ENCODE measurements at places on chromosomes 13 and 19. TPM values are rescaled to one million over a fixed set of nuclear protein-coding genes. Genes with fewer than 3 reads are reported as not detected.

DNA sequence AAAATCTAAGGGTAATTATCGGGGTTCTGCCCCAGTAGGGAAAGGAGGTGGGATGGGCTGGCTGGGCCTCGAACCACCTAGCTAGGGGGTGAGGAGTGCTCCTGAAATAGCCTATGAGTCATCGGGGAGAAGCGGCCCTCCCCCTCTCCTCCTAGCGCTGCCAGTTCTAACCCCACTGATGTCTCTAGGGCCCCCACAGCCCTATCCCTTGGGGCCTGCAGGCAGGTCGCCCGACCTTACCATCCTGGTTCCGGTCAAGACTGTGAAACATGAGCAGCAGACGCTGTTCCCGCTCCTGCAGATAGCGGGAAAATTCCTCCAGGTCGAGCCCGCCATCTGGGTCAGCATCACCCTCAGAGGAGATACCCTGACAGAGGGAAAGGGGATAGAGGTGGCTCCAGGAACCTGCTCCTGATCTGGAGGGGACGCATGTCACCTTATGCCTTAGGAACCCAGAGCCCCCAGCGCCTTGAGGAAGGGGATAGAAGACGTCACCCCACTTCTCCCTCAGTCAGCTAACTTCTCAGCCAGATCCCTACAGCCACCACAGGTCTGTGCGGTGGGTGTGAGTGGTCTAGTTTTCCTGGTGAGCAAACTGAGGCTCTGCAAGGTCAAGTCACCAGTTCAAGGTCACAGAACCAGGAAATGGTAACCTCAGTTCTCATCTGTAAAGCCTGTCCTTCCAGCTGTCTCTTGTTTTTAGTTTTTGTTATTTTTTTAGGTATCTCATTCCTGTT lies 1.5 kb downstream of the SLC25A23 start:
- no peak for DNase-seq

The LRRC63 gene
- not detected for polyA plus RNA-seq

DNA sequence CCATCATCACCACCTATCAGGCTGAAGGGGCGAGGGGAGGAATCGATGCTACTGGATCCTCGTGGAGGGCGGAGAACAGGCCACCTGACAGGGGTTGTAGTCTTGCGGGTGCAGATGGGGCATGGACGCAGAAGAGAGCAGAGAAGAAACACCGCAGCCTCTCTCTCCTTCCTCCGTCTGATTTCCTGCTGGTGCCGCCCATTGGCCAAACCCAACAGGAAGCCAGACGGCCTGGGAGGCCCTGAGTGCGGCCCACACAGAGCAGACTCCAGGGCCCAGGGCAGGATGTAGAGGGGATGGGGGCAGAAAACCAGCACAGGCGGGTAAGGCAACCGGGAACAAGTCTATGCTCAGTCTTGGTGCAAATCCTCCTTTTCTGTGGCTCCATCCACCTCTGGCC lies 15.4 kb downstream of the CEBPA start:
- no peak for DNase-seq

The MAP3K10 gene
- polyA plus RNA-seq = 2.3 TPM

The CAB39L gene
- polyA plus RNA-seq = 21.2 TPM

GRCh38 chr19:19670070-19670551 lies 1.5 kb downstream of the ZNF101 start:
- DNase-seq = no peak

- DNase-seq = no peak
Observed at GRCh38 chr19:50036908-50037307, 11.1 kb downstream of the ZNF473 start.

The SSC5D gene
- polyA plus RNA-seq = 2.1 TPM

- DNase-seq = no peak
Observed at GRCh38 chr13:31227063-31227462, 27.3 kb downstream of the B3GLCT start.

GRCh38 chr19:29724102-29724641 lies 9.1 kb upstream of the C19orf12 start:
- DNase-seq = no peak

The WDR87 gene
- not detected for polyA plus RNA-seq

DNA sequence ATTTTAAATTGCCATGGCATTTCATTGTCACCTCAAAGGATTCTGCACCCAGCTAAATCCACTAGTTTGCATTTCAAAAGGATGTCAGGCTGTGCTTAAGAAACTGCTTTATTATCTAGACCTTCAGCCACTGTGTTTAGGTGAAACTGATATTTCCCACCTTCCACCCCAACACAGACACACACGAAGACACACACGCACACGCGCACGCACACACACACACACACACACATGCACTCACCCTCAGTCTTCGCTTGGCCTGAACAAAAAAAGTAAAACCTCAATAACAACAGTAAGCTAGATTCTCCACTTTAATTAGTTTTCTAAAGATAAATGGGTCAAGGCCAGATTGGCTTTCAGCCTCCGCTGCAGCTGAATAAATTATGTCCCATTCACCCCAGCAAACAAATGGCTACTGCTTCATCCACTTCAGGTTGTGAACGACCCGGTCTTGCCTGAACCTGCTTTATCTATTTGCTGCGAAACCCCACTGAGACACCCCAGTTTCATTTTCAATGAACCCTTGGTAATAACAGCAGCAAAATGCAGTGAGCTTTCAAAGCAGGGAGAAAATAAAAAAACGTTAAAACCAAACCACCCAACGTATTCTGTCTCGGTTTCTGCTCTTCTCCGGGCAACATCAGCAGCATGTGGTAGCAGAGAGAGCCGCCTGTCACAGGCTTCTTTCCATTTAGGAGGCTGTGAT lies 166.8 kb downstream of the DCT start:
- DNase-seq = no peak

DNA sequence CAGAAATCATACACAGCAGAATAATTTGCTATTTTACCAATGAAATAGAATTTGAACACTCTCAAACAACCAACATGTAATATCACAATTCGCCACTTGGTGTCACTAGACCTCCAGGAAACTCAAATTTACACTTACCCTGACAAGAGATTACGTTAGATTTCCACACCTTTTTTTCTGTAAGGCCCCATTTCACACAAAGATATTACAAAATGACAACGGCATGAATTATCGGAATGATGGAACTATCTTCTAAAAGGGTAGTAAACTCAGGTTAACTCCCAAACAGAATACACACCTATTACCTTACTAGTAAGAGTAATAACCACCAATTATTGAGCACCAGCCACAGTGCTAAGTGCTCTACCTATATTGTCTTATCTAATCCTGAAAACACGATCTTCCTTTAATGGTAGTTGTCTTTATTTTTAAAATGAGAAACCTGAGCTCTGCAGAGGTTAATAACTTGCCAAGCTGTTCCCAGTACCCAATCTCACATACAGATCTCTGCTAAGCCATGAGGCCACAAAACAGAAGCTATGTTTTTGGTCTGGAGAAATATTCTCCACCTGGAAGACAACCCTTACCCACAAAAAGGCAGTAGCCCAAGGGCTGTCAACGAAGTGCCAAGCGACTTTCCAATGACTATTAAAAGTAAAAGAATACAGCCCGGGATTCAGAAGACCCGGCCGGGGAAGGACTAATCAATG lies 152.4 kb downstream of the DCLK1 start:
- no peak for DNase-seq

GRCh38 chr19:611481-611868 lies 21.8 kb downstream of the HCN2 start:
- peak; percentile 76 for DNase-seq

- DNase-seq = no peak
Observed at GRCh38 chr13:51532736-51533197, 51.5 kb upstream of the WDFY2 start.

GRCh38 chr13:47896546-47896945 lies 104.5 kb downstream of the SUCLA2 start:
- DNase-seq = no peak

The ZIM2 gene
- polyA plus RNA-seq = not detected

- no peak for DNase-seq
Observed at GRCh38 chr13:75437582-75438318, 44.2 kb downstream of the TBC1D4 start.

DNA sequence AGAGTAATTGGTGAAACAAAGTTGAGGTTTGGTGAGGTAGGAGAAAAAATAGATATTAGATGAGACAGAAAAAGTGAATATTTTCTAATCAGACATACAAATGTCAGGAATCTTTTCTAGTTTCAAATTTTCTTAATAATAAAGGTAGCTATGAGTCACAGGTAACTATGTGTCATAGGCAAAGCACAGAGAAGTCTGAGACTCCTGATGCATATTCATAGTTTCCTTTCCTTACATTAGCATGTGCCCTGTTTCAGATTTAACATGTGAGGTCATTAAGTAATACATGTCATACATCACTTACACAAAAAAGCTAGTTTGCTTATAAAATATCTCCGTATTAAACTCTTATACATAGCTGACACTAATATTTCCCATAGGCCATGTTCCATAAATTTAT lies 1141.3 kb upstream of the PCDH20 start:
- no peak for DNase-seq

DNA sequence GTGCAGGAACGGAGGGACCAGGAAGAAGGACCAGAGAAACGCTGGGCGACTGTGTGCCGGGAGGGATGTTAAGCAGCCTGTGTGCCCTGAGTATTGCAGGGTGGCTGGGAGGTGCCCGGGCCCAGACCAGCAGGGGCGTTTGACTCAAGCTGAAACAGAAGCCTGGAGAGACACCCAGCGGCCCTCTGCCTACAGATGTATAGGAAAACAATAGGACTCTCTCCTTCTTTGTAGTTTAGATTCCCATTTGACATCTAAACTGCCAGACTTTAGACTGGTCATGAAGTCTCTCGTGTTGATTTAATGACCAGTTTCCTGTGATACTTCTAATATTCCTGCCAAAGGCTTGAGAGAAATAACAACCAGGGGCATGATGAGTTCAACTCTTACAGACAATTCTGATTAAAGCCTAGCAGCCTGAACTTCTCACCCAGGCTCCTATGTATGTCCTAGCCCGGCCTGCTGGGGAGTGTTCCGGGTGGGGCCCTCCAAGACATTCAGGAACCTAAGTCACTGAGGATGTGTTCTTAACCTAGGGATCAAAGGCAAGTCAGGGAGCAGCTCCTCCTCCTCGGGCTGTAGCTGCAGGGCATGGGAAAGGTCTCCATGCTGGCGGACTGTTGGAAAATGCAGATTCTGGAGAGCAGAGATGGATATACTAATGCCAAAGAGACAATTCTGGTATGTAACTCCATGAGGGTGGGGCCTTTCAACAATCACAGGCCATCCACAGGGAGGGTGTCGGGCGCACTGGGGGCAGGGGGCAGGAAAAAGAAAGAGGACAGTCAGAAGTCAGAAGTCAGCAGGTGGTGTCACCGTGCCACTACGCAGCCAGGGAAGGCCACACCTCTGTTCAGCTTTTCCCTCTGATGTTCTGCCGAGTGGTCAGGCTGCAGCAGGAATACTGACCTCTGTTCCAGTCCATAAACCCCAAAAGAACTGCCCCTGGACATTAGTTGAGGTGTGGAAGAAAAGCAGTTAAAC lies 131.8 kb downstream of the STARD13 start:
- DNase-seq = no peak

GRCh38 chr19:29323021-29323430 lies 110.1 kb upstream of the UQCRFS1 start:
- no peak for DNase-seq

The SOX21 gene
- not detected for polyA plus RNA-seq

GRCh38 chr13:30147421-30147820 lies 159.9 kb downstream of the KATNAL1 start:
- DNase-seq = no peak

GRCh38 chr13:113077953-113078901 lies 27.4 kb upstream of the F7 start:
- DNase-seq = no peak

- DNase-seq = no peak
Observed at GRCh38 chr13:71624653-71625600, 242.1 kb downstream of the DACH1 start.

The PTOV1 gene
- 58.5 TPM for polyA plus RNA-seq

- DNase-seq = no peak
Observed at GRCh38 chr13:113020323-113021080, 51.5 kb downstream of the MCF2L start.

DNA sequence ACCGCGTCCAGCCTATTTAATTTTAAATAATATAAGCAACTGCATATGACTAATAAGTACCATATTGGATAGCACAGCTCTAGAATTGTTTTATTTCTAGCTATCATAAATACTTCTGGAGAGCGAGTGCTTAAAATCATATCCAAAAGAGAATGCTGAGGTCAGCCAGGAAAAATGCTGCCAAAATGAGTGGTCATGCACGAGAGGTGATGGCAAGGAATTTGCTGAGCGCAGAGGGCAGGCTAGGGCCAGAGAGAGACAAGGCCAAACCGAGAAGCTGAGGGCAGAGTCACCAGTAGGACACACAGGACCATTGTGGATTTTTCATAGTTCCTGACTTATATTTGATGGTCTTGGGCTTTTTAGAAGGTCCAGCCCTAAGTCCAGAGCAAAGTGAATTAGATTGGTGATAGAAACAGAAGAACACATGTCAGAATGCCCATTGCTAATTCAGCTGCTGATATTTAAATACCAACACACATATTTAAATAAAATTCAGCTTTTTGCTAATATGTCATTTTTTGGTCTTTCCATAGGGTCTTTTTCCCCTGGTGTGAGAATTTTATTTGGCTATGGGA lies 33.6 kb upstream of the UBL3 start:
- no peak for DNase-seq

The ANKLE1 gene
- polyA plus RNA-seq = 0.33 TPM

DNA sequence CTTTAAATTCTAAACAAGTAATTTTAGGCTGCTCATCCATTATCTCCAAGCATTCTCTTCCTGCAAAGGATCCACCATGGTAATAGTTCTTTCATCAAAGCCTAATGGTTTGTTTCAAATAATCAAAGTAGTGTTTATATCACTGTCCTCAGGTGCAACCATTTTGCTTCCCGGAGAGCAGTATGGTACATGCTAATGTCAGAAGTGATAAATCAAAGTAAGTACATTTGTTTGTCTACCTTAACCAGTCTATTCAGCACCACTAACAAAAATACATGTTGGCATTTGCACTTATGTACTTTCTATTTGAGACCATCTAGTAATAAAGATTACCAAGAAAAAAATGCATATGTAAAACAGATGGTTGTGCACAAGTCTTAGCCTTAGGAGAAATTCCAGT lies 37.5 kb downstream of the DACH1 start:
- no peak for DNase-seq

The GPR183 gene
- not detected for polyA plus RNA-seq

GRCh38 chr13:56510836-56511235 lies 629.9 kb upstream of the PRR20A start:
- DNase-seq = no peak

DNA sequence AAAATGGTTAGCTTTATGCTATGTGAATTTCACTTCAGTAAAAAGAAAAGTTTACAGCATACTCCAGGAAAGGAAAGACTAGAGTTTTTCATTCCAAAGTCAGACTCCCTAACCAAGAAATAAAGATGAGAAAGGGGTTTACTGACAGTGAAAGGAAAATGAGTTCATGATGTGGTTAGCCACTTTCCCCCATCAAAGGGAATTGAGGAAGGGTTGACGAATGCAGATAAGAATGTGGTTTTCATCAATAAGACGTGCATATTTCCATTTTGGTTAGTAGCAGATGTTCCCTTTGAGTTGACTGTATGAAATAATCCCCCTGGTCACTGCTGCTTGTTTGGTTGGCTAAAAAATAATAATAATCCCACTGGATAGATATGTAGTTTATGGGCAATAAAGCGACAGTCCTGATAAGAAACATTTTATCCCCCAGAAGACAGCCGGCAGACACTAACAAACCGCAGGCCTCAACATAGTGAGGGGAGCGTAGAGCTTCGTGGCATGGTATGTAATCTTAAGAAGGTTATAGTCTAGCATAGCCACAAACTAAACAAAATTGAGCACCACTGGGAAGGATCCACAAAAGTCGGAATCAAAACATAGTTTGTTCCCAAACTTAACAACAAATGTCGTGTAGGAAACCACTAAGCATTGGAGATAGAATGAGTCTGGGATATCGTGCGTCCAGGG lies 114.8 kb downstream of the COL4A2 start:
- DNase-seq = peak; percentile 53

The LILRB1 gene
- not detected for polyA plus RNA-seq

Data from AG04450 (cell line).